ENCODE measurements at places on chromosomes 12 and 14. TPM values are rescaled to one million over a fixed set of nuclear protein-coding genes. Genes with fewer than 3 reads are reported as not detected.

RCOR1 gene
- 32.9 TPM for total RNA-seq

RNFT2 gene
- 4.5 TPM for total RNA-seq

SERPINA1 gene
- 3.2 TPM for total RNA-seq

PPM1H gene
- 3.7 TPM for total RNA-seq

TSHR gene
- not detected for total RNA-seq

ALDH1L2 gene
- total RNA-seq: 9.6 TPM

FAIM2 gene
- not detected for total RNA-seq

TCL1A gene
- not detected for total RNA-seq

PTCSC3 gene
- not detected for total RNA-seq

HPD gene
- total RNA-seq: not detected

CLEC1B gene
- not detected for total RNA-seq

BDKRB1 gene
- total RNA-seq: 0.19 TPM

Measured in H4 (cell line).